ENCODE measurements at places on chromosomes 1 and 21. TPM values are rescaled to one million over a fixed set of nuclear protein-coding genes. Genes with fewer than 3 reads are reported as not detected.

Gene NBPF10
- total RNA-seq, result 3.4 TPM

Gene KIF26B
- 6.6 TPM for total RNA-seq

Gene ITLN2
- total RNA-seq, result 1.8 TPM

Gene GSTM5
- 2.8 TPM for total RNA-seq

Gene OPTC
- total RNA-seq, result not detected

Gene KRTAP10-6
- not detected for total RNA-seq

Gene ZBTB8A
- 8.9 TPM for total RNA-seq

Gene PTGER3
- total RNA-seq, result 3.1 TPM

Gene TTC34
- total RNA-seq, result 3.1 TPM

- no peak overlapping the region for H3K4me3 ChIP-seq
- H3K4me1 ChIP-seq, result peaks cover 7% of the 10 kb centered on the region
- H3K36me3 ChIP-seq, result no peaks in the 10 kb centered on the region
- no peak overlapping the region for H3K27ac ChIP-seq
- DNase-seq, result no peak
These were observed 187.0 kb upstream of the RUNX1 start for GRCh38 chr21:35236090-35236489.

GRCh38 chr1:112589766-112590165, 29.2 kb downstream of the ST7L start:
- H3K4me3 ChIP-seq, result no peak overlapping the region
- H3K27me3 ChIP-seq, result no peaks in the 10 kb centered on the region
- no peak overlapping the region for H3K27ac ChIP-seq
- peaks cover 30% of the 10 kb centered on the region for H3K36me3 ChIP-seq
- no peaks in the 10 kb centered on the region for H3K4me1 ChIP-seq

DNA sequence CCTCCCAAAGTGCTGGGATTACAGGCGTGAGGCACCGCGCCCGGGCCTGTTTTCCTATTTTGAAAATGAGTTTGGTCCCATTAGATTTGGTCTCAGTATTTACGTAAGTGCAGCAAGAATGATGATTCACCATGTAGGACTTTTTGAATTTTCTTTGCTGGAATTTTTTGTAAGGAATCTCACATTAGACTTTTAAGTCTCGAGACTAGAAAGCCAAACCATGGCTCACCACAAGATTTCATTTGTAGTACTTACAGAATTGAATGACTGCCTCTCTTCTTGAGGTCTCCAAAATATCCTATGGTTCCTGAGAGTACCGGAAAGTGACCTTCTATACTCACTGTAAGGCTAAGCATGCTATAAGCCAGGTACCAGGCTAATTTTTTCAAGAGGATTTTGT, 325 bp downstream of the OR14A2 start:
- H3K36me3 ChIP-seq, result no peaks in the 10 kb centered on the region
- H3K27me3 ChIP-seq, result no peaks in the 10 kb centered on the region
- H3K27ac ChIP-seq, result no peak overlapping the region
- no peaks in the 10 kb centered on the region for H3K4me1 ChIP-seq
- no peak for DNase-seq

GRCh38 chr1:1550591-1551432, 10.4 kb upstream of the TMEM240 start:
- no peak for DNase-seq

GRCh38 chr1:65946960-65947359, 154.3 kb downstream of the PDE4B start:
- H3K4me3 ChIP-seq, result no peak overlapping the region
- no peaks in the 10 kb centered on the region for H3K4me1 ChIP-seq
- no peaks in the 10 kb centered on the region for H3K36me3 ChIP-seq
- H3K27ac ChIP-seq, result no peak overlapping the region
- peaks cover 8% of the 10 kb centered on the region for H3K27me3 ChIP-seq

GRCh38 chr1:118110580-118110979, 74.4 kb downstream of the SPAG17 start:
- H3K27me3 ChIP-seq, result no peaks in the 10 kb centered on the region
- no peak for DNase-seq
- no peaks in the 10 kb centered on the region for H3K36me3 ChIP-seq
- H3K4me1 ChIP-seq, result no peaks in the 10 kb centered on the region

GRCh38 chr21:44005593-44005992, 6.5 kb upstream of the TRAPPC10 start:
- H3K4me3 ChIP-seq, result no peak overlapping the region
- H3K4me1 ChIP-seq, result no peaks in the 10 kb centered on the region
- no peak for DNase-seq
- no peak overlapping the region for H3K27ac ChIP-seq

DNA sequence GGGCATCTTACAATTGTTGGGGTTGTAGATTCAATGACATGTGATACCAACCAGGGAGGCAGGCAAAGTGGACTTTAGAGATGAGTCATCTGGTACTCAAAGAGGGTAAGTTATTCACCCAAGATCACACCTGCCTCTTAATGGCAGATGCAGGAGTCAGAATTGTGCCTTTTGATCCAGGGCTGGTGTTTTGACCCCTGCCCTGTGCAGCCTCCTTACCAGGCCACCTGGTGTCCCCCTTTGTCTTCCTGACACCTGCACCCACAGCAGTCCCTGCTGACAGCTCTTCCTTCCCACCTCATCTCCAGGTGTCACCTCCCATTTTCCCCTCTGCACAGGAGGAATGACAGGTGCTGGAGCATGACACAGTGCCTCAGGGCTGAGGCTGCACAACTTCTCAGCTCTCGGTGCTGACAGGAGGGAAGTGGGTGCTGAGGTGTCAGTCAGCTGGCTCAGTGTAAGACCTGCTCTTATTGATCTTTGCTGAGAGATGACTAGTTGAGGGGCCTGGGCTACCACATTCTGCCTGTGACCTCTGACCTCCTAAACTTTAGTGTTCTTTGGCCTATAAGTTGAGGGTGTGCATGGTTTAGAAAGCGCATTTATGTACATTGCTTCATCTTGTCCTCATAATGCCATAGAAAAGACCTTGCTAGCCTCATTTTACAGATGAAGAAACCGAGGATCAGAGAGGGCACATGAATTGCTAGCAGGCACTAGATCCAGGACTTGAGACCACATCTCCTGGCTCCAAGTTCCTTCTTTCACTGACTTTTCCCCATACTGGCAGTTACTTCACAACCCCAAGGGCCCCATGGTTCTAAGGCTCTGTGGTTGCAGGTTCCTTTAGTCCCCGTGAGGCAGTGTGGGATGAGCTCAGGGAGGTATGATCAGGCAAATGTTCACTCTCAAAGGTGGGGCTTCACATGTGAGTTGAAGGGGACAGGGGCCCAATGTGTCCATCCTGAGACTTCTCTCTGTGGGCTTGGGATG, 31.3 kb downstream of the CACNA1E start:
- no peak overlapping the region for H3K27ac ChIP-seq
- H3K4me1 ChIP-seq, result peaks cover 2% of the 10 kb centered on the region
- H3K4me3 ChIP-seq, result no peak overlapping the region
